ENCODE measurements at places on chromosomes 4 and X. TPM values are rescaled to one million over a fixed set of nuclear protein-coding genes. Genes with fewer than 3 reads are reported as not detected.

MAGEB16 gene
- total RNA-seq, result under 0.01 TPM

HS3ST1 gene
- 0.22 TPM for total RNA-seq

ATP1B4 gene
- total RNA-seq, result not detected

ZNF81 gene
- 4.7 TPM for total RNA-seq

RIPPLY1 gene
- not detected for total RNA-seq

TMEM255A gene
- 0.33 TPM for total RNA-seq

PF4V1 gene
- total RNA-seq, result not detected

ADGRL3 gene
- total RNA-seq, result 5.9 TPM

ADAMTS3 gene
- 0.39 TPM for total RNA-seq

ZFP92 gene
- total RNA-seq, result not detected

MAGED2 gene
- 481 TPM for total RNA-seq

NOX1 gene
- not detected for total RNA-seq

RENBP gene
- under 0.01 TPM for total RNA-seq

FRG1 gene
- total RNA-seq, result 27.5 TPM

FRMPD4 gene
- not detected for total RNA-seq

GATA1 gene
- not detected for total RNA-seq

NR3C2 gene
- 52.4 TPM for total RNA-seq

NAP1L5 gene
- 1.7 TPM for total RNA-seq

SGMS2 gene
- total RNA-seq, result 142 TPM

CXCL3 gene
- total RNA-seq, result not detected

TEX13D gene
- not detected for total RNA-seq

RPS6KA6 gene
- 11.2 TPM for total RNA-seq

IL2 gene
- not detected for total RNA-seq

CFI gene
- total RNA-seq, result not detected

SCRG1 gene
- under 0.01 TPM for total RNA-seq

S100G gene
- not detected for total RNA-seq

ABCG2 gene
- 5.2 TPM for total RNA-seq

RAB40A gene
- 2.7 TPM for total RNA-seq

SPACA5 gene
- not detected for total RNA-seq

SH3TC1 gene
- 2.4 TPM for total RNA-seq

L1CAM gene
- 0.39 TPM for total RNA-seq

SULT1E1 gene
- not detected for total RNA-seq

CT45A5 gene
- not detected for total RNA-seq

RNF212 gene
- 1.6 TPM for total RNA-seq

ZNF41 gene
- 7.5 TPM for total RNA-seq

GTPBP6 gene
- total RNA-seq, result 29.4 TPM

NPY2R gene
- total RNA-seq, result not detected

MEPE gene
- total RNA-seq, result not detected

ABHD18 gene
- 9.8 TPM for total RNA-seq

SSR4 gene
- 157 TPM for total RNA-seq

CNGA2 gene
- total RNA-seq, result not detected

MBNL3 gene
- 3.9 TPM for total RNA-seq

GSX2 gene
- not detected for total RNA-seq

Measured in placental epithelial cell (primary cell).